ENCODE measurements at places on chromosomes 11 and 22. TPM values are rescaled to one million over a fixed set of nuclear protein-coding genes. Genes with fewer than 3 reads are reported as not detected.

- no peak for ATAC-seq
Observed at GRCh38 chr22:29207243-29207550, 1.5 kb downstream of the EMID1 start.

- no peak for ATAC-seq
Observed at GRCh38 chr22:21791635-21792625, 56.3 kb upstream of the YPEL1 start.

- ATAC-seq = no peak
Observed at GRCh38 chr11:12784987-12785386, 110.8 kb downstream of the TEAD1 start.

GRCh38 chr22:20819471-20819870 is 39.1 kb downstream of the PI4KA start:
- no peak for ATAC-seq

DNA sequence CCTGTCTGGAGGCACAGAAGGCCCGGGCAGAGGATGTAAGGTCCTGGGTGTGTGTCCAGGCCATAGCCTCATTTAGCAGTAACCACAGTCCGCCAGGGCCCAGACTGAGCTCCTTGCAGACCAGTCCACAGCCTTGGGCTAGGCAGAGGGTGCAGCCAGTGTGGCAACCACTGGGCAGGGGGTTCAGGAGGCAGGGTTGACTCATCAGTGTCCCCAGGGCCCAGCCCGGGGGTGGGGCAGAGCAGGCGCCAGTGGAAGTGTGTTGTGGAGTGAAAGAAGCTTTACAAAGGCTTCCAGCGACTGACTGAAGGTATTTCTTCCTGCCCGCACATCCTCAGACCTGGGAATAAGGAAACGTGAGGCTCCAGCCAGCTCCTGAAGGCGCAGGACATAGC is 27.7 kb upstream of the WNT11 start:
- peak; percentile 20 for ATAC-seq

- peak; percentile 7 for ATAC-seq
Observed at GRCh38 chr11:15730263-15730994, 615.7 kb downstream of the INSC start.

- no peak for ATAC-seq
Observed at GRCh38 chr22:49235463-49236300, 592.0 kb downstream of the BRD1 start.

DNA sequence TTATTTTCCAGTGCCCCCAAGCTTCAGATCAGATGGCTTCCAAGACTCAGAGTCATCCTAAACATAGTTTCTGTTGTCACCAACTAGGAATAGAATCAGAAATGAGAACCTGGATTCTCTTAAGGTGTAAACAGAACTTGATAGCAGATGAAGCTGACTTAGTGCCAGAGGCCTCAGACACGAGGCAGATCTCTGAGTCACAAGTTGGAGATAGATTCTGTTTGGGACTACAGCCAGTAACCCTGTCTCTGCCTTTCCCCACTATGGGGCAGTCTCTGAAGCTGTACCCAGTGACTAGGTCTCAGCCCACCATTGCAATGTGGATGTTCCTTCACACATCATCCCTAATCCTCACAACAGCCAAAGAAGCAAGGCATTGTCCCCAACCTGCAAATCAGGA is 25.4 kb downstream of the NEU3 start:
- no peak for ATAC-seq

DNA sequence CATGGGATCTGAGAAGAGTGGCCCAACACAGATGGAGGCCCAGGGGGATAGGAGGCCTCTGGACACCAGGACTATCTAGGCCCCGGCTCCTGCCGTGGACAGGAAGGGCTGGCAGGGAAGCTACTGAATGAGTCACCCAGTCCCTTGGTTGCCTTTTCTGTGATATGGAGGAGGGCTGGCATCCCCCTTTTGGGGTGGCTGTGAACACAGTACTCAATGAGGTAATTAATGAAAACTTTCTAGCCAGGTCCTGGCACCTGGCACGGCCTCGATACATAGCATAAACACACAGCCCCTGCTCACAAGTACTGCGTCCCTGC is 163.2 kb downstream of the CHST1 start:
- ATAC-seq = no peak

GRCh38 chr11:93652161-93652597 is 9.3 kb upstream of the CEP295 start:
- no peak for ATAC-seq

DNA sequence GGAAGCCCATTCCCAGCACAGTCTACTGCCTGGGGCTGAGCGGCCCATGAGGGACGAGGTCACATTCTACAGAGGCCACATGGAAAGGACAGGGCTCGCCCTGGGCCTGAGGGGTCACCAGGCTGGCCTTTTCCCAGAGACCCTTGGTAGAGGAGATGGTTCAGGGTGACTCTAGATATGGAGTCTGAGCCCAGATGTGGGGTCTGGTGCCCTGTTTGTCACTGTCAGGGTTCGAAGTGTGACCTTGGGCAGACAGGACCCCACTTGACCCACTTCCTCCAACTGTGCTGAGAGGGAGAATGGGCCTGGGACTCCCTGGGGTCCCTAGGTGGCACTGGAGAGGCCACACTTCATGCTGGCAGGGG is 81.0 kb downstream of the MYEOV start:
- ATAC-seq = no peak

Gene C11orf97
- not detected for total RNA-seq

Gene GAS2
- total RNA-seq = 0.77 TPM

Gene BAIAP2L2
- total RNA-seq = not detected

Gene CHEK1
- 1.5 TPM for total RNA-seq

Gene MPPED2
- 1.4 TPM for total RNA-seq

Gene ARHGAP20
- total RNA-seq = 6.5 TPM

Gene CYP2D6
- total RNA-seq = 0.40 TPM

Gene CARD10
- 11.1 TPM for total RNA-seq
